Ecto neural progenitor cell (in vitro differentiated cells): ENCODE measurements at places on chromosomes 5 and 9.

GRCh38 chr9:135817951-135818717, 89.2 kb downstream of the CAMSAP1 start:
- no peak for DNase-seq

GRCh38 chr9:136050266-136050700, 44.8 kb downstream of the NACC2 start:
- peak; percentile 65 for DNase-seq

GRCh38 chr5:38329132-38329715, 70.9 kb downstream of the EGFLAM start:
- DNase-seq: no peak

DNA sequence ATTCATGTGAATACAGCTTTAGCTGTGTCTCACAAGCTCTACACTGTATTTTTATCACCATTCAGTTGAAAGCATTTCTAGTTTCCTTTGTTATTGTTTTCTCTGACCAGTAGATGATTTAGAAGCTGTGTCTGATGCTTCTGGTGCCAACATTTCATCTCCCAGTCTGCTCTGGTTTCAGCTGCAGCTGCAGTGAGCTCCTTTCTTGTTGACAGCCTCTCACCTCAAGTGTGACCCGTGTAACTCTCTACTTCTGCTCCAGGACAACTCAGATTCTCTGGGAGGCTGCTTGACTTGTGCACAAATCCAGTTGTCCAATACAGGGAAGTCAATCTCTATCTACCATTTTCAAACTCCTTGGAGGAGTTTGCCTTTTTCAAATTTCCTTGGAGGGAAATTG, 504.8 kb downstream of the DIRAS2 start:
- no peak for DNase-seq

DNA sequence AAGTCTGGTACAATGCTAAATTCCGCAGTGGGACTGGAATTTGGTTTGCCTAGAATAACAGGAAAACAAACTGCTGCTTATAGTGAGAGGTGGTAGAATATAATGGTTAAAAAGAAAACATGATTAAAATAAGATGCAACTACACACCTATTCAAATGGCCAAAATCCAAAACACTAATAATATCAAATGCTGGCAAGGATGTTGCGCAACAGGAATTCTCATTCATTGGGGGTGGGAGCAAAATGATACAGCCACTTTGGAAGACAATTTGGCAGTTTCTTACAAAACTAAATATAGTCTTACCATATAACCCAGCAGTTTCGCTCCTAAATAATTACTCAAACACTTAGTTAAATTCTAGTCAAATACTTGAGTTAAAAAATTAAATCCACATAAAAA, 50.8 kb upstream of the TPD52L3 start:
- DNase-seq: no peak

GRCh38 chr9:36298566-36298965, 40.3 kb upstream of the GNE start:
- no peak for DNase-seq

GRCh38 chr9:4829969-4830368, 37.2 kb downstream of the RCL1 start:
- DNase-seq: no peak

DNA sequence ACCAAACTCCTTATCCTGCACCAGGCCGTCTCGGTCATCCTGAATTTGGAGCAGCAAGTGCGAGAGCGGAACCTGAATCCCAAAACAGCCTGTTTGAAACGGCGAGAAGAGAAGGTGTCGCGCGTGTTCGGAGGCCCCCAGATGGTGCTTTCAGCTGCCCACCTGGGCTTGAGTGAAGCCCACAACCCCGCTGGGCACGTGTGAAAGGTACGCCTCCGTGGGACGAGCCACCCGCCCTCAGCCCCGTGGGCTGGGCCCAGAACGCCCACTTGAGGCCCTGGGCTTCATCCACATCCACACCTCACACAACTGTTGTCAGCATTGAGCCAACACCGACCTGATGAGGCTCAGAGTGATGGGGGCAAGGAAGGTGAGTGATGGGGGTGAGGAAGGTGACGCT, 72.8 kb downstream of the INSL6 start:
- DNase-seq: no peak

GRCh38 chr5:74143721-74144330, 496.7 kb downstream of the ENC1 start:
- no peak for DNase-seq

DNA sequence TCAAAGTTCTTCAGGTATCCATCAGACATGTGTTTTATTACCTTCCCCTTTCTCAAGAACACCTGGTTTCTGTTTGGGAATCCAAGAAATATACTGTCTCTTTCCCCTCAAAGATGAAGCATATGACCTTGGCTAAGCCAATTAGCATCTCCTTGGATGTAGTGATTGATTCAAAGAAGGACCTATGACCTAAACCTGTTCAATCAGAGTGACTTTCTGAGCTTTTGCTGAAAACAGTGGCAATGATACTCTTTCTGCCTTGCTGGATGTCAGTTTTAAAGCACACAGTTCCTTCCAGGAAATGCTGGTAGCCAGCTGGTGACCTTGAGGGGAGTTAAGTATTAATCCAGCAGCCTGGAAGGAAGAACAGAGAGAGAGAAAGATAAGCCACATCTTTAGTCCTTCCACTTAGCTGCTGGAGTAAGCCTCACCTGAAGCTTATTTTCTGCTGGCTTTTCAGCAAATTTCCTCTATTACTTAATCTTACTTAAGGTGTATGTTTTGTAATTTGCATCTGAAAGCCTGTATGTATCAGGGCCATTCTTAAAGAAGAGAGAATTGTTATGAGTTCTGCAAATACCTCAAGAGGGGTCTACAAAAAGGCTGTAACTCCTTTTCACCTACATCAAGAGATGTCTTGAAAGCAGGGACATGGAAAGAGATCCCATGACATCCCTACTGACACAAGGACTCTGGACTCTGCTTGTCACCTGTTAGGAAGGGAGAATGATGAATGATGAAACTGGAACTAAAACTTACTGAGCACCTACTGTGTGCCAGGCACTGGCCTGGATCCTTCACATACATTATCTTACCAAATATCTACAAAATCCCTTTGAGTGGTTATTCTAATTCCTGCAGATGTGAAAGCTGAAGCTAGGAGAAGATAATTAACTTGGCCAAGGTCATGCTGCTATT, 35.2 kb upstream of the PIK3R1 start:
- no peak for DNase-seq

DNA sequence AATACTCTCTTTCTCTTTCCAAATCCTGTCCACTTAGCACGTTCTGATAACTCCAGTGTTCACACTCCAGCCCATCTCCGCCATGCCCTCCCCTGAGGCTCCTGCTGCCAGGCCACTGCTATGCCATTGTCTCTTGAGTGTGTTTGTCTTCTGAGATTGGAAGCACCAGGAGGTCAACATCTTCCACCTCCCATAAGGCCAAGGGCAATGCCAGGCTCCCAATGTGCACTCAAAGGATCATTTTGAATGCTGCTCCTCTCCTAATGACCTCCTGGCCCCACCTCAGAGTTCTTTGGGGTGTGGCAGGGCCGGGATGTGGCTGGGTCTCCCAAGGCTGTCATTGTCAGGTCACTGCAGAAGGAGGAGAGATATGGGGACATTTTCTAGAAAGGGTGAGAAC, 19.5 kb downstream of the IGIP start:
- DNase-seq: no peak

DNA sequence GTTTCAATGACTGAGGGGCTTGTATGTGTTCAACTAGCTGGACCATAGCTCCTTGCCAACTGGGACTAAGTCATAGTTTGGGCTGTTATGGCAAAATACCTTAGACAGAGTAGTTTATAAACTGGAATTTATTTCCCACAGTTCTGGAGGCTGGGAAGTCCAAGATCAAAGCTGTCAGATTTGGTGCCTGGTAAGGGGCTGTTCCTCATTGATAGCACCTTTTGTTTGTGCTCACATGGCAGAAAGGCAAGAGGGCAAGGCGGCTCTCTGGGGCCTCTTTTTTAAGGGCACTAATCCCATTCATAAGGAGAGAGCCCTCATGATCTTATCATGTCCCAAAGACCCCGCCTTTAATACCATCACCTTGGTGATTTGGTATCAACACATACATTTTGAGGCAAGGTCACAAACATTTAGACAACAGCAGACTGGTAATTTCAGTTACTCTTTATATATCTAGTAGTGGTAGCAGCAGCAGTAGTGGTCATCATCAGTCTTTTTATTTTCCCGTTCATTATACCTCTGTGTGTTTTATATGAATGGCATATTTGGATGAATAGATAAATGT, 477.0 kb downstream of the CCDC171 start:
- DNase-seq: no peak

DNA sequence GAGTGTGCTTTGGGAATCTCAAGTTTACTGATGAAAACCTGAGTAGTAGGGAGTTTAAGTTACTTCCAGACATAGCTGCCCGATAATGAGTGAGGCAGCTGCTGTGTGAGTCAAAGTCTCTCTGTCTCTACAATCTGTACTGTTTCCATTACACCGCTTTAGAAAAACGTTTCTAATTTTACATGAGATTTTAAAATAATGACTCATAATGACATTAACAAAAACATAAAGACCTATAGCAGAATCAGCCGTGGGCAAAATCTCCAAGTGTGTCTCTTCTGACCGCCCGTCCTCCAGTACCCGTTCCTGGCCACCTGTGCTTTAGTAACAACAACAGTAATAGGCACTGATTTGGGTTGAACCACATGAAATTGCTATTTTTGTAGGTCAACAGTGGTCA, 69.6 kb upstream of the PRRC1 start:
- DNase-seq: no peak

GRCh38 chr5:108729242-108729615, 18.5 kb upstream of the FER start:
- DNase-seq: no peak

- peak; percentile 74 for DNase-seq
Measured at GRCh38 chr5:147576646-147577535, 67.0 kb upstream of the DPYSL3 start.

DNA sequence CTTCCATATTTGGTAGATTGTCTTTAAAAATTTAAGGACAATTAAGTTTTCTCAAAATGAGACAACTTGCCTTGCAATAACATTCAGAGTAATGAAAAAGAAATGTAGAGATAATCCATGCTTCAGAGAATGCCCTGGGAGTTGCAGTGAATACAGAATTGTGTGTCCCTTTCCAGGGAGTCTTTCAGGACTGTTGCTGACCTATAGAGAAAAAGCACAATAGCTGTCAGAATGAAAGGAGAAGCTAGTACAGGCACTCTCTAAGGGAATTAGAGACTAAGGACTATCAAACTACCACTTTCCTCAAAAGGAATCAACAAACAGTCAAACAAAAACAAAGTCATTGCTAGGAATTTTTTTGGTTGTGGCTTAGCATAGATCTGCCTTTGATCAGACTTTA, 93.0 kb downstream of the CCDC192 start:
- DNase-seq: no peak

DNA sequence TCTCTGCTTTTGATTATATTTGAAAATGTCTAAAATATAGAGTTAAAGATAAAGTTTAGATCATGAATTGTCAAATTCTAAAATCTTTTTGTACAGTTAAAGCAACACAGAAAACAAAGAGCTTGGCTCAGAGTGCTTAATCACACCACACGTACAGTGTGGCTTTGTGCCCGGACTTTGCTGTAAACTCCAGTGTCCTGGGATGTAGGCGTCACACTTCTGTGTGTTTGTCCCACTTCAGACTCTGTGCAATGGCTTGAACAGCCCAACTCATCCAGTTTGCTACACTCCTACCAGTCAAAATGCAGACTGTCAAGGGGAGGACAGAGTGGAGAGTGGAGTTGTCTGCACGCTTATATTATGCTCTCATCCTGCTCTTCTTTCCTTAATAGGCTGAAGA, 45.3 kb downstream of the SMARCA2 start:
- no peak for DNase-seq

DNA sequence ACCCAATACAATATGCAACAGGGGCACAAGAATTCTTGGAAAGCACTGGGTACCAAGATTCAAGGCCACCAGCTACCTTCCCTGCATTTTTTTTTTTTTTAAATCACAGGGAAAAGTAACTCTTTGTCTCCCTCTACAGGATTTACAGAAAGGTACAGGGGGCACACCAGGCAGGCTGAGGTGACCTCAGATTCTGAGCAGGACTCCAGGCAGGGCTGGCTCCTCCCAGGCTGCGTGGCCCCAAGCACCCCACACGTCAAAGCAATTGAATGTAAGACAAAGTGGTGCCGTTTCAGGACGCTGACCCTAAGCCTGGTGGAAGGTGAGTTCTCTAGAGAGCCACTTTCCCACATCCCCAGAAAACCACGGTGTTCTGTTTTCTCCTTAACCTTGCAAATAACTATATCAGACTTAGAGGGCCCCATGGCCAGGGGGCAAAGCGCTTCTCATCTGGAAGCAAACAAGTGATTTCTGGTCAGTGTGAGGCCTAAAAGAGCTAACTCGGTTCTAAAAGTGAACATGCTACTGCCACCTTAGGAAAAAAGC, 222.6 kb downstream of the ROR2 start:
- peak; percentile 59 for DNase-seq
